ENCODE measurements at places on chromosomes 5 and 9.

DNA sequence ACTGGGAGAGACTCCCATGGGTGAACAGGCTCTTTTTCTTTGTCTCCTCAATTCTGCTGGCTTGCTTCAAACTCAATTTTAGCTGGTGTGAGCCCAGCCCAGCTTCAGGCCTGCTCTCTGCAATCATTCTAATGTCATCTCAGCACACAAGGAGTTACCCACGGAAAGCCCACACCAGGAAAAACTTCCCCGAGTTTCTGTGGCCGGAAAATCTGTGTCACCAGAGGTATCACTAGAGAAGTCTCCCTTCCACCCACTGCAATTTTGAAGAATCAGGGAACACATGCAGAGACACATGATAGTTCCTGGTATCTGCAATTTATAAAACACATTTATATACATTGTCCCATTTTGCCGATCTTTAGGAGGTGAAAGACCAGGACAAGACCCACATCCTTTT, 13.5 kb upstream of the NDFIP1 start:
- no peak for DNase-seq

DNA sequence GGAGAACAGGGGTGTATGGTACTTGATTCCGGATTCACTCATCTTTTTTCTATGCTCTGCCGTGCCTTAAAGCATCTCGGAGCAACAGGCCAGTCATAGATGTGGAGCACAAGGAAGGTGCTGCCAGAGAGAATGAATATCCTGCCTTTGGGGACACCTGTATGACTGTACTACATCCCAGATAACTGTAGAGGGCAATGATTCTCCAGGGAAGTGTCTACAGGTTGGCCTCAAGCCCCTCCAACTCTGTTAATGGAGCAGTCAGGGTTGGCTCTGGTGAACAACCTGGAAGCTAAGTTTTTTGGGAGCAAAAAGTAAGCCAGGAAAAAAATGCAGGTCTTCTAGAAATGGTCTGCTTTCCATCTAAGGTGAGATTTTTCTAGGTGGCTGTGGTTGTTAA, 71.0 kb downstream of the NREP start:
- no peak for DNase-seq

- DNase-seq: no peak
Observed at GRCh38 chr5:148825716-148826052, 727 bp upstream of the ADRB2 start.

DNA sequence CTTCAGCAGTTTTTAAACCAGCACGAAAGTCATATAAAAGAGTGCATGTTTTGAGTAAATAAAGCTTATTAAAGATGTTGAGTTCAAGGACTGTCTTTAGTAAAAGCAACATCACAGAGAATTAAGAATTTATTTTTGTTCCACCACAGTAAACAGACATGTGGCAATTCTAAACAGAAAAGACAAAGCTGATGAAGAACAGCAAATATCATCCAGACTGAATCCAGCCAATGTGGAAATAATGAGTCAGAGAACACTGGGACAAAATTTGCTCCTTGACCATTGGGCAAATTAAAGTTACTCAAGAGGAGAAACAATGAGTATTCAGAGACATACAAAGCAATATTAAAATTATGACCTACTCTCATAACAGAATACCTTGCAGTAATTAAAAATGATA, 28.8 kb downstream of the OR2K2 start:
- no peak for DNase-seq

DNA sequence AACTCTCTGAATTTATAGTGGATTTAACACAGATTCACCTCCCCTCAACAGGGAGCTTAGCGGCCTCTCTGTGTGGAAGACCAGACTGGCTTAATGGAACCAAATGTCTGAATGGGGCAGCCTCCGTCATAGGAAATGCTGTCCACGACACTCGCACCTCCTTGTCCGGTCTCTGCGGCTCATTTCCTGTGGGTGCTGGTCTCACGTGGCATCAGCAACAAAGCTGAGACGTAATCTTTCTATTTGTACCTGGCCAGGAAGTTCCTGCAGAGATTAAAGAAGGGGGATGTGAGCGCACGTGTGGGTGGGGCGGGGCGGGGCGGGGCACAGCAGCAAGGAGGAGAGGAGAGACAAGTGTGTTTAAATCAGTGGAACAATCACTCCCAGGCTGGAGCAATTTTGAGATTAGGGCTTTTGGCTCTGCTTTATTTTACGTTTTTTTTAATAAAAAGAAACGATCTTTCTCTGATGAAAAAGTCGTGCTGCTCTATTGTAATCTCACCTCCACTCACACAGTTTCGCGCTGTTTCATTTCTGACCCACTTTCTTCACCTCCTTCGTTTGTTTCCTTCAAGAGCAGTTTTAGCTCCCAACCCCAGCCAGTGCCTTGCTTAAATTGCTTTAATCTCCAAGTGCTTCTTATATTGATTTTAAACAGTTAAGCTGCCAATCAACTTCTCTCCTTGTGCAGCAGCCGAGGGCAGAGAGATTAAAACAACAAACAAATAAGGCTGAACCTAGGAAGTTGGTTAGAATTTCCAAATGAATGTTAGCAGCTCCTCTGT, 132.2 kb upstream of the ASTN2 start:
- DNase-seq: no peak

- no peak for DNase-seq
Observed at GRCh38 chr9:37436540-37436939, 14.0 kb downstream of the GRHPR start.

GRCh38 chr9:109012009-109012875, 1.1 kb downstream of the CTNNAL1 start:
- peak; percentile 73 for DNase-seq

DNA sequence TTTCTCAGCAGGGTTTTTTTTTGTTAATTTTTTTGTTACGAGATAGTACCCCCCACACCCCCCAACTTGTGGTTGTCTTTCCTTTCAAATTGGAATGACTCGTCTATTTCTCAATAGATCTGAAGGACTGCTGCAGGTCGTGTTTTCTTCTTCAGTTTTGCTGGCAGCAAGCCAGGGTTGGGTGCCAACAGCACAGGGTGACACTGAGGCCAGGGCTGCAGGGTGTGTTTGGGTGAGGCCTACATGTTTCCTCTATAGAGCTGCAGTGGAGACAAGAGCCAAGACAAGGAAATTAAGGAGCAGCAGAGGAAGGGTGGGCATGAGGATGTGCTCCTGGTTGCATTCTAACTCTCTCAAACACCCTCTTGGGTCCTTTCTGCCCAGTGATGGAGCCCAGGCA, 52.2 kb downstream of the NXNL2 start:
- DNase-seq: no peak

DNA sequence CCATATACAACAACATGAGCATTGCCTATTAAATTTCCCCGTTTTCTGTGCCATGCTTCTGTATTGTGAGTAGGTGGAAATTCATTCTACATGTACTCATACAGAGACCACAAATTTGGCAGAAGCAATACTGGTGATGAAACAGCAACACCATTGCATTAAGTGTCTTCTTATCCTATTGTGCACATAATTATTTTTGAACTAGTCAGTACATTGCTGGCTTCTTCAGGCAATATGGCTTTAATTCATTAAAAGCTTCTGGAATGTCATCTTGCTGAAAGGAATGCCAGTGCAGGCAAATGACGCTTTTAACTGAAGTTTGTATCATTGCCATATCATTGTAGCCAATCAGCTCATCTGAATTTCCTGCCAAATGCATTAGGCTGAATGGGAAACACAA, 82.6 kb downstream of the KIAA1958 start:
- no peak for DNase-seq

GRCh38 chr9:119853126-119853525, 483.9 kb upstream of the BRINP1 start:
- no peak for DNase-seq

DNA sequence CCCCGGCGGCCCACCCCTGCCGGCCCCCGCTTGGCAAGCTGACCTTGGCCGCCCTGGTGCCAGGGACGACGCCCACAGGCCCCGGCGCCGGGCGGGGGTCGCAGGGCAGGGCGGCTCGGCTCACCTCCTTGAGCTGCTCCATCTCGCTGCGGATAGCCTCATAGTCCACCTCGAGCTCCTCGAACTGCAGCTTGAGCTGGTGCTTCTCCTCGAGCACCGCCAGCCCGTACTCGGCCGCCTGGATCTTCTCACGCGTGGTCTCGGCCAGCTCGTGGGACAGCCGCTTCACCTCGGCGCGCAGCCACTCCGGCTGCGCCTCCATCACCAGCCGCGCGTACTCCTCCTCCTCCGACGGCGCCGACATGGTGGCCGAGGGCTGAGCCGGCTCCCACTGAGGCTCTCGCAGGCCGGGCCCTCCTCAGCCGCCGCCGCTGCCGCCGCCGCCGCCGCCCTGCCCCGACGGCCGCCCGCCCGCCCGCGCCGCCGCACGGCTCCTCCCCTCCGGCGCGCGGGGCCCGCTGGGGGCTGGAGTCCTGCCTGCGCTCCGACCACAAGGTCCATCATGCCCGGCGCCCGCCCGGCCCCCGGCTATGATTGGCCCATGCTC, at the start of gene BICD2:
Gene BICD2, minus strand, starts transcription at position 453 of the 607 bp plus-strand sequence. Its CDS starts 89 bp downstream, at position 364.
- DNase-seq: no peak

DNA sequence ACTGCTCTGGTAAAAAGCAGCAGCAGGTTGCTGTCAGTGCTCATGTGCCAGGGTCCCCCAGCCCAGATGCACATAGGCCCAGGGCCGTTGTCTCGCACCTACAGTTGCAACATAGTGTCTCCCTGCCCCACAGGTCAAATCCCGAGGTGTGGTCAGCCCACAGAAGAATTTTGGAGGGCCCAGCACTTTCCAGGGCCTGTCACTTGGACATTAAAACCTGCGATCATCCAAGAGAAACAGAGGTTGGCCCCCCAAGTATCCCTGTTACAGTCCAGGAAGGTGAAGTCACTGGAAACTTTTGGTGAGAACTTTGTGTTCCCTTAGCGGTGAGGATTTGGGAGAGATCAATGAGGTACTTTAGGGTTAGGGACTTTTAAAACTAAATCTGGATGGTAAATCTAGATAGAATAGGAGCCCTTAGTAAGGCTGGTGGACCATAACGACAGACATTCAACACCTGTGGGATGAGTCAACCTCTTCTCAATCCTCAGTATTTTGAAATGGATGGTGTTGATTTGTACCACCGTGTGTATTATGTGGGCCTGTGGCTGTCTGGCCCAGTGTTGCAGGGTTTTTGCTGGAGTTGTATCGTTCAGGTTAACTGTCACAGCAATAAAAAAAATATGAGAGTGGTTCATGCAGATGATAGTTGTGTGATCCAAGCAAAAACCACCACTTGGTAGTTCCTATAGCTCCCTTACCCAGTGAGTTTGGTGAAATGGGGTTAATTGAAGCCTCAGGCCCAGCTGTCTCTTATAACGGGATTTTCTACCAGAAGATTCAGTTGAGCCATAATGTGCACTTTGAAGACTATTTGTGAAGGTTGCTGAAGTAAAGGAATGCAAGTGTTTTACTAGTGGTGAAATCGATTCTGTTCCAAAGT, 19.2 kb downstream of the OR2S2 start:
- DNase-seq: no peak

GRCh38 chr9:133117271-133118178, 3.5 kb downstream of the RALGDS start:
- no peak for DNase-seq

- DNase-seq: no peak
Observed at GRCh38 chr5:175658299-175659145, 651 bp downstream of the HRH2 start.

- no peak for DNase-seq
Observed at GRCh38 chr9:92189782-92190535, 74.7 kb upstream of the SPTLC1 start.

DNA sequence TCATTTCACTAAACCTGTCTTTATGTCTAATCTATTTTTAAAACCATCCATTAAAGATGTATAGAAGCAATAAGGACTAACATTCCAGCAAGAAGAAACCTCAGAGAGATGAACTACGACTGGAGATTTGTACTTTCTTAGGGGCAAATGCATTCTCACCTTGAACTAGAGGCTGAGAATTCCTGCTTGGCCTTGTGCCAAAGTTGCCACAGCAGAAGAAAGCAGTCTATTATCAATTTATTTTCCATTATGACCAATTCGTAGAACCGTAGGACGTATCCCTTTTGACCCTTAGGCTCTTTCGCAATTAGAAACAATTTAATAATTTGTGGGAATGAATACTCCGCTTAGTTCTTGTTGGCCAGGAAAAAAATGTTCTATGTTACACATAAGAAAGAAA, 1647.4 kb upstream of the CDH9 start:
- no peak for DNase-seq

- DNase-seq: no peak
Observed at GRCh38 chr9:131511880-131512279, 9.2 kb downstream of the POMT1 start.

- no peak for DNase-seq
Observed at GRCh38 chr5:8050616-8051175, 181.7 kb downstream of the MTRR start.

DNA sequence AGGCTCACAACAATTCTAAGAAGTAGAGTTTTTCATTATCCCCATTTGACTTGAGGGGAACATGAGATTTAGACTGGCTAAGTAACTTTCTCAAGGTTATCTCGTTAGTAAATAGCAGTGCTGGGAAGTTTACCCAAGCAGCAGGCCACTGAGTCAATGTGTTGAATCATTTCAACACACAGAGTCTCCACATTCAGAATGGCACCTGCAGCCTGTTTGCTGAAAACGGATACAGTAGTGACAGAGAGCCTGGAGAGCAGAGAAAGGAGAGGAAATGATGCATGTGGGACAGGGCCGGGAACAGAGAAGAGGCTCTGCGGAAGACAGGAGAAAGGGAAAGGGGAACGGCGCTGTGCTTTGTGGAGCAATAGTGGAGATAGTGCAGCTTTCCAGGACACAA, 33.5 kb upstream of the ZSWIM6 start:
- peak; percentile 63 for DNase-seq

DNA sequence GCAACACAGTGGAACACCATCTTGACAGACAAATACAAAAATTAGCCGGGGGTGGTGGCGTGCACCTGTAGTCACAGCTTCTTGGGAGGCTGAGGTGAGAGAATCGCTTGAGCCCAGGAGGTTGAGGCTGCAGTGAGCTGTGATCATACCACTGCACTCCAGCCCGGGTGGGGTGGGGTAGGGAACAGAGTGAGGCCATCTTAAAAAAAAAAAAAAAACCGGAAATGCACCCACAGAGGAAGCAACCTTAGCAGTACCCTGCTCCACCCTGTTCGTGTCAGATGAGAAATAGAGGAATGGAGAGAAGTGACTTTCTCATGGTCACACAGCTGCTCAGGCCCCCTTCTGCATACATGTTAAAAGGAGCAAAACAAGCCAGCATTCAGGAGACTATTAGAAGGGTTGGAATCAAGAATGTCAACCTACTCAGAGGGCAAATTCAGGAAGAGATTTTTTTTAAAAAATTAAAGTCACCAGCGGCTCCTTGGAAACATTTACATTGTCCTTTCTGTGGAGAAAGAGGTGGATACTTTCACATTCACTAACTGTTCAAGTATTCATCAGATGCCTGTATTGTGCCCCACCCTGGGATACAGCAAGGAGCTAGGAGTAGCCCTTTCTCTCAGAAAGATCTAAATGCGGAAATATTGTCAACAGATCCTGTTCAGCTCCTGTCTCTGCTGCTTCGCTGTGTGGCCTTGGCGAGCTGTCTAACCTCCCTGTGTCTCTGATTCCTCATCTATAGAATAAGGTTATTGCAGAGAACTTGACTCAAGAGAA, 41.0 kb downstream of the CYFIP2 start:
- DNase-seq: no peak

DNA sequence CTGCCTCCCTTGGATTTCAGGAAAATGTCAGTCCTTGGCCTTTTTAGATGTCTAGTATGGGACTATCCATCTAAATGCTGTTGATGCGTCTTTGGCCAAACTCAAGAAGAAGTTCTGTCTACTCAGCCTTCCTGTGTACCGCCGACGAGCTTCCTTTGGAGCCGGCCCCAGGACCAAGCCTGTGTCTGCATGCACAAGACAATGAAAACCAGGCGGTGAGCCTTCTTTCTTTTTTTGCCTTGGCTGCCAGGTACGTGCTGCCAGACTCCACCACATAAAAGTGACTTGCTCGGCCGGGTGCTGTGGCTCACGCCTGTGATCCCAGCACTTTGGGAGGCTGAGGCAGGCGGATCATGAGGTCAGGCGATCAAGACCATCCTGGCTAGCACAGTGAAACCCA, 6.0 kb upstream of the NEURL1B start:
- no peak for DNase-seq
